ENCODE measurements at places on chromosomes 4 and X. TPM values are rescaled to one million over a fixed set of nuclear protein-coding genes. Genes with fewer than 3 reads are reported as not detected.

Gene LRIT3
- total RNA-seq, result not detected

Gene CSN1S1
- not detected for total RNA-seq

Gene TCEAL2
- not detected for total RNA-seq

Gene PAGE2
- total RNA-seq, result not detected

Gene ATOH1
- not detected for total RNA-seq

Gene XK
- total RNA-seq, result 6.4 TPM

Gene SLC49A3
- total RNA-seq, result 11.7 TPM

Gene CENPVL2
- not detected for total RNA-seq

All from heart left ventricle (tissue), 16 donors.